MM.1S (cell line): ENCODE measurements at places on chromosomes 6 and 20.

DNA sequence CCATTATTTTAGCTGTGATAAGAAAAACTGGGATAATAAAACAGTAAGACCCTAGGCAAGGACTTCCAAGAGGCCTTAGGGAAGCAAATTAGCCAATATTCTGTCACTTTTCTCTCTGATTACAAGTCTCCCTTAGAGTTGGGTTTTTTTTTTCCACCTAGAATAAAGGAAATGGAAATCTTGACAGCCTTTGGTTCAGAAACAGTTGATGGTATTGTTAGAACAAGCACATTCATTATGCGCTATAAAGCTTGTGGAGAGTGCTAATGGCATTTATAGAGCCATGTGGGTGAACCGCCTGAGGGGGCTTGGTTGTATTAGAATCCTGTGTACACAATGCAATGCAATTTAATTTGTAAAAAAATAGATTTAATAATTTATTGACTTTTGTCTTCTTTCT is 88.9 kb upstream of the OGFRL1 start:
- DNase-seq, result no peak

- DNase-seq, result no peak
Measured at GRCh38 chr20:51042064-51042463, 19.2 kb upstream of the KCNG1 start.

- no peak for DNase-seq
Measured at GRCh38 chr6:161095916-161096315, 104.3 kb downstream of the MAP3K4 start.

- DNase-seq, result no peak
Measured at GRCh38 chr6:153595903-153596302, 443.1 kb upstream of the OPRM1 start.

GRCh38 chr20:50029697-50030461 is 47.1 kb downstream of the SNAI1 start:
- no peak for DNase-seq

DNA sequence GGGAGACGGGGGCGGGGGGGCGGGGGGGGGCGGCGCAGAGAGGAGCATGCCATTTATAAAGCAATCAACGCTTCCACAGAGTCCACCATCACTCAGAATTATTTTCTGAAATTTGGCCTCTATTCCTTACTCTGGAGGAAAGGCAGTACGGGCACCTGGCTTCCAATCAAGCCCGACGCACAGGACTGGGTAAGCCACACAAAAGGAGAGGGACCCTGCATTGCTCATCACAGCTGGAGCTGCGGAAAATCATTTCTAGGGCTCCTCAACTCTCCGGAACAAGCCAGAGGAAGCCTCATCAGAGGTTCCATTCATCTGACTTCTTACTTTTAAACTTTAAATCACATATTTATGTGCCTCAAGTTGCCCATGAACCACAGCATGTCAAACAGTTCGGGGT is 55.9 kb downstream of the TTI1 start:
- DNase-seq, result no peak
